Stimulated activated naive CD8-positive, alpha-beta T cell treated with anti-CD3 and anti-CD28 coated beads, Interleukin-15, amount 100 ng/mL, for 72 hours (primary cell): ENCODE measurements at places on chromosomes 12 and 14.
A peak's percentile ranks its signal among the peaks of the same experiment; 100 is the strongest.

GRCh38 chr12:4275016-4275869 lies 1.7 kb downstream of the CCND2 start:
- DNase-seq, result no peak

GRCh38 chr14:28242895-28243294 lies 523.7 kb upstream of the FOXG1 start:
- no peak for DNase-seq

GRCh38 chr14:77607741-77608302 lies 8.6 kb downstream of the SPTLC2 start:
- peak; percentile 12 for DNase-seq

DNA sequence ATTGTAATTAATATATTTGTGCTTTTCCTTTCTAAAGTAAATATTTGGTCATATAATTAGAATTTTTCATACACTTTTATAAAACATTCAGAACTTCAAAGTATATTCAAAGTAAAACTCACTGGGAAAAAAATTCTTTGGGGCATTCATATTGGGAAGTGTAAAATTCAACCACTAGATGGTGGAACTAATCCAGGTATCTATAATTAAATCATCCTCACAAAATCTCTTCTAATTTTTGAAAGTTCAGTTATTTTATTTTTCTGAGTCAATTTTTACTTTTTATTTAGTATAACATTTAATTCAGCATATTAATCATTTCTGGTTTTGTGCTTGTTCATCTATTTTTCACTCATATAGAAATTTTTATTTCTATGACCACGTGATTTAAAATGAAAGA lies 81.0 kb downstream of the NTS start:
- no peak for DNase-seq

- DNase-seq, result no peak
These were observed 1.5 kb upstream of the ZNF641 start for GRCh38 chr12:48352157-48352760.

DNA sequence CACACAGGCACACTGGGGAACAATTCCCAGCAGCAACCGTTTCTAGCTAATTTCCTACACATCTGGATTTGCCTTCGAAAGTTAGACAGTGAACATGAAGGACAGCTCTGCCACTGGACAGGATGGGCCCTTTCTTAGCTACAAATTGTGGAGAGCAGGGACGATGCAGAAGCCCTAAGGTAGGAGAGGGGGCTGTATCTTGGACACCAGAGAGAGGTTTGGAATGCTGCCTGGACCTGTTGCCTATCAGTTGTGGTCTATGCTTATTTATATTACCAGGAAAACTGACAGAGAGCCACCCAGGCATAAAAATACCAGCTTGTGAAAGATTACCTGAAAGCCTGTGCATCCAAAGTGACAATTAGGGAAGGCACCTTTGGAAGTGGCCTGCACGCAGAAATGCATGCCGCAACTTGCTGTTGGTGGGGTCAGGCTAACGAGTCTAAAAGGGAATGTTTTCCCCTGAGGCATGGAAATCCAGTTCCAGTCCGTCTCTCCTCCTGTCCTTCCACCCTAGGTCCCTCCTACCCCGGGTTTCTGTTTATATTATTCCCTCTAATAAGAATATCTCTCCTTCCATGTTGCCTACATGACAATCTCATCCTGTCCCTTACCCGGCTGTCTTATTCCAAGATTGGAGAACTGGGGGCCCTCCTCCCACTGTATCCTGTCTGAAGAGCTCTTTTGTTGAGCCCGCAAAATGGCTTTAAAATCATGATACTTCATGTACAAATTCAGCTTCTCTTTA lies 60.2 kb downstream of the MDM2 start:
- DNase-seq, result no peak

DNA sequence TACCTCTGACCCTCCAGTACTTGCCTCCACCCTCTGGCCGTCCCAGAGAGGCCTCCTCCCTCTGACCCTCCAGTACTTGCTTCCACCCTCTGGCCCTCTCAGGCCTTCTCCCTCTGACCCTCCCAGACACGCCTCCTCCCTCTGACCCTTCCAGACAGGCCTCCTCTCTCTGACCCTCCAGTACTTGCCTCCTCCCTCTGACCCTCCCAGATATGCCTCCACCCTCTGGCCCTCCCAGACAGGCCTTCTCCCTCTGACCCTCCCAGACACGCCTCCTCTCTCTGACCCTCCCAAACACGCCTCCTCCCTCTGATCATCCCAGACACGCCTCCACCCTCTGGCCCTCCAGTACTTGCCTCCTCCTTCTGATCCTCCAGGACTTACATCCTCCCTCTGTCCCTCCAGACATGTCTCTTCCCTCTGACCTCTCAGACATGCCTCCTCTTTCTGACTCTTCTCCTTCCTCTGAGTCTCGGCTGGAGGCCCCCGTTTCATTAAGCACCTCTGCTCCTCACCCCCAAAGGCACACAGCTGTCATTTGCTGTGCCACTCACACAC lies 71.9 kb downstream of the PHETA1 start:
- no peak for DNase-seq

DNA sequence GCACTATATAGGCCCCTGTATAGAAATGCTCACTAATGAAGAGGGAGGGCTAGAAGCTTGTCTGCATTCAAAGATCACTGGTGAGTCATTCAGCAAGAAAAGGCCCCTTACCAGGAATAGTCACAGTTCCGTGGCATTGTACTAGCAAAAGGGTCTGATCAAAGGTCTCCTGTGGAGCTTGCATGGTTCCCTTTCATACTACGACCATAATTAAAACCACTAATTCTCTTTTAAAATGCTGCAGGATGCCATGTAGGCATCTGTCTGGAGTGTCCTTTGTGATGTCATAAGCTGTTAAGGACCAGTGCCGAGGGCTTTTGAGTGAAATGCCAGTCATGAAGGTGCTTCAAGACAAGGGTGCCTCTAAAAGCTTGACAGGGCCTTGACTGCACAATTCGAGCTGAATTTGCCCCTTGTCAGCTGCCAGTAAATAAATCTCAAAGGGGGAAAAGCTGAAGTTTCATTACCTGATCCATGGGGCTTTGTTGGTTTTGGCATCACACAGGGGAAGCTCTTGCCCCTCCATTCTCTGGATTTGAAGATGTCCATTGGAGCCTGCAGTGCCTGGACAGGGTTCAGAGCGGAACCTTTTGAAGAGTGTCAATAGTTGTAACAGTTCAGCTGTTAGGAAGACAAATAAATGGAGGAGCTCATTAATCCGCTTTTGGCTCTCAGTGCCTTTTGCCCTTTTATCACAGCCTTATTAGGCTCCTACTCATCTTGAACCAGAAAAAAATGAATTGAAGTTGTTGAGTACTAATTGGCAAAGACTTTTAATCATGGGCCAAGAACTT lies 69.1 kb downstream of the TMEM260 start:
- DNase-seq, result no peak

GRCh38 chr12:107884769-107885694 lies 110.5 kb downstream of the ASCL4 start:
- DNase-seq, result peak; percentile 52

DNA sequence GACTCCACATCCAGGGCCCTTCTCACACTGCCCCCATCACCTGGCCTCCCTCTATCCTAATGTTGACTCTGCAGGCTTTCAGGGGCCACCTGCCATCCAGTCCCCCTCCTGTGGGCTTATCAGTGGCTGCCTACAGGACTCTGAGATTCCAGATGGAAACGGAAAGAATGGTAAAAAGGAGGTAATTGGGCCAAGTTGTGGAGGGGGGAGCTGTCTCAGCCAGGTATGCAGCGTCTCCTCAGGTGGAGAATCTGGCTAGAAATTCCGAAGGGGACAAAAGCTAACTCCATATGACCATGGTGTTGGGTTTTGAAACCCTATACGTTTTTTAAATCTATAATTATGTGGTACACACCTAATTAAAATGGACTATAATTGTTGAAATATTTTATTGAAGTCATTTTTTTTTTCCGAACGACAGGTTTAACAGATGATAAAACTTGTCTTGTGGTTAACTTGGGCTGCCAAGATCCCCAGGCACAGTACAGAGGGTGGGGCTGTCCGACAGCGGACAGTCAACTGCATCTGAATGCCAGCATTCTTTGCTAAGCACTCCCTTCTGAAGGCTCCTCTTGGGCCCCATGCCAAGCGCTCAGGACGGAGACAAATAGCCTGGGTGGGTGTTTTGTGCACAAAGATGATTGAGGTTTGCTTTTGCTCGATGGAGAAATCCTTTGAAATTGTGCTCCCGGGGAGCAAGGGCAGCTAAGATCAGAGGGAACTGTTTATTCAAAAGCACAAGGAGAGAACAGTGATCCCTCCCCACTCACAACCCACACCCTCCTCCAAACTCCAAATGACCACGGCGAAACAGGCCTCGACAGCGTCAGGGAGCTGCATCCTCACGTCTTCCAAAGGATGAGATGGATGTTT lies 365.6 kb downstream of the BCL11B start:
- no peak for DNase-seq

- no peak for DNase-seq
These were observed at the start of gene CFAP73 for GRCh38 chr12:113149361-113150150. Gene CFAP73 (plus strand): TSS chr12:113149724. CDS start chr12:113149858, 134 bp downstream.

GRCh38 chr14:104385531-104386101 lies 193.9 kb upstream of the C14orf180 start:
- DNase-seq, result no peak

DNA sequence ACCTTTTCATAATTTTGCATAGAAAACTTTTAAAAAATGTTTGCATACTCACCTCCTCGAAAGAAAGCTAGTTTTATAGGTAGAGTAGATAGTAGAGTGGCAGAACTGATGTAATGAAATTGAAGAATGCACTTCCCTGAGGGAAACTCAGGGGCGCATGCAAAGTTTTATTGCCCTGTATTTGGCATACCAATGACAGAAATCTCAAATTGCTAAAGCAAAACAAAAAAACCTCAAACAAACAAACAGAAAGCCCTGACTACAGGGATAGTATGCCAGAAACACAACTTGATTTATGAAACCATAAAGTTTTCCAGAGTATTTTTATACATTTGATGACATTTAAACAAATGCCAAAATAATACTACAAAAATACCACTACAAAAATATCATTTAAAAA lies 1.8 kb downstream of the RASSF9 start:
- DNase-seq, result no peak
